ENCODE measurements at places on chromosomes 3 and 15. TPM values are rescaled to one million over a fixed set of nuclear protein-coding genes. Genes with fewer than 3 reads are reported as not detected.

GRCh38 chr15:67186226-67186649 lies 68.2 kb downstream of the AAGAB start:
- peaks cover 44% of the 10 kb centered on the region for H3K36me3 ChIP-seq
- no peaks in the 10 kb centered on the region for H3K27me3 ChIP-seq
- H3K4me3 ChIP-seq: no peak overlapping the region
- H3K27ac ChIP-seq: peak overlapping the region; percentile 18
- H3K4me1 ChIP-seq: peaks cover 57% of the 10 kb centered on the region

DNA sequence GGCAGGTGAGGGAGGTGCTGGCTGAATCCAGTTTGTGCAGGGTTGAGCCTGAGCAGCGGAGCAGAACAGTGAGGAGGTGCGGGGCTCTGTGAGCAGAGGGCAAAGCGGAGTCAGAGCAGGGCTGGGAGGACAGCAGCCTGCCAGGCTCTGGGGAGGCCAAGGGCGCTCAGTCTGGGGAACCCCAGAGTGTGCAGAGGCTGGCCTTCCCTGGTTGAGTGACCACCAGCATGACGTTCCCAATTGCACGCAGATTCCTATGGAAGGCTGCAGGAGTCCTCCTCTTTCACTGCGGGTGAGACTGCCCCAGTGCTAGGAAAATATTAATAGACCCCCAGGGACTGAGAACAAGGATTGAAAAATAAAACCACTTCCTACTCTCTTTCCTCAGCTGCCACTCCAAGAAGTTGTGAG lies 13.2 kb downstream of the MRAS start:
- no peaks in the 10 kb centered on the region for H3K36me3 ChIP-seq
- no peak overlapping the region for H3K27ac ChIP-seq
- DNase-seq: no peak

- DNase-seq: no peak
- peaks cover 94% of the 10 kb centered on the region for H3K4me1 ChIP-seq
- H3K4me3 ChIP-seq: no peak overlapping the region
- no peaks in the 10 kb centered on the region for H3K27me3 ChIP-seq
These were observed 50.3 kb downstream of the PSMD6 start for GRCh38 chr3:63972987-63973386.

- H3K27me3 ChIP-seq: no peaks in the 10 kb centered on the region
- no peak overlapping the region for H3K4me3 ChIP-seq
- H3K4me1 ChIP-seq: no peaks in the 10 kb centered on the region
These were observed 379.5 kb upstream of the DPH6 start for GRCh38 chr15:35925275-35926006.

GRCh38 chr3:114974387-114974786 lies 172.7 kb downstream of the ZBTB20 start:
- no peaks in the 10 kb centered on the region for H3K27me3 ChIP-seq
- no peaks in the 10 kb centered on the region for H3K36me3 ChIP-seq
- H3K4me3 ChIP-seq: no peak overlapping the region
- no peak for DNase-seq
- no peak overlapping the region for H3K27ac ChIP-seq

- H3K27ac ChIP-seq: no peak overlapping the region
- peak; percentile 26 for DNase-seq
- H3K4me1 ChIP-seq: no peaks in the 10 kb centered on the region
- H3K36me3 ChIP-seq: no peaks in the 10 kb centered on the region
These were observed 35.0 kb upstream of the CAPN7 start for GRCh38 chr3:15171096-15171495.

- H3K4me3 ChIP-seq: no peak overlapping the region
- H3K4me1 ChIP-seq: peaks cover 5% of the 10 kb centered on the region
- no peaks in the 10 kb centered on the region for H3K27me3 ChIP-seq
- no peak overlapping the region for H3K27ac ChIP-seq
- DNase-seq: no peak
These were observed 48.5 kb downstream of the GTF2E1 start for GRCh38 chr3:120791010-120791409.

- H3K36me3 ChIP-seq: no peaks in the 10 kb centered on the region
- H3K27me3 ChIP-seq: no peaks in the 10 kb centered on the region
- peaks cover 11% of the 10 kb centered on the region for H3K4me1 ChIP-seq
- H3K4me3 ChIP-seq: no peak overlapping the region
- no peak for DNase-seq
- no peak overlapping the region for H3K27ac ChIP-seq
These were observed 58.6 kb upstream of the TPM1 start for GRCh38 chr15:62983956-62984355.

GRCh38 chr3:94234177-94234788 lies 171.4 kb downstream of the NSUN3 start:
- no peaks in the 10 kb centered on the region for H3K4me1 ChIP-seq
- DNase-seq: no peak
- H3K4me3 ChIP-seq: no peak overlapping the region
- H3K27ac ChIP-seq: no peak overlapping the region
- no peaks in the 10 kb centered on the region for H3K36me3 ChIP-seq

DNA sequence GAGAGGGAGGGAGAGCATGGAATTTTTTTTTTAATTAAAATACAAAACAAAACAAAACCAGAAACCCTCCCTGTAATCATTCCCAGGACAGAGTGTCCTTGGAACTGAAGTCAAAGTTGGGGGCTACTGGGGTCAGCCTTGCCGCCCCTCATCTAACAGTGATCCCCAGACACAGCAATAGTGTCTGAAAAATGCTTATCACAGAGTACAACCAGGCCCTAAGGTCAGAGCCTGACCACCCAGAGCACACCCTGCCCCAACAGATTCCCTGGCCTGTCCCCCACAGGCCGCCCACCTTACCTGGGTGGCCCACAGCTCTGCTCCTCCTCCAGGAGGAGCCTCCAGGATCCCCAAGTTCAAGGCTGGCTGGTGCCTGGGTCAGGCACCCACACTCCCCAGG lies 101.6 kb upstream of the LINGO1 start:
- no peaks in the 10 kb centered on the region for H3K4me1 ChIP-seq
- no peak overlapping the region for H3K4me3 ChIP-seq
- H3K36me3 ChIP-seq: no peaks in the 10 kb centered on the region
- H3K27ac ChIP-seq: no peak overlapping the region
- peaks cover 12% of the 10 kb centered on the region for H3K27me3 ChIP-seq

- H3K27me3 ChIP-seq: no peaks in the 10 kb centered on the region
- DNase-seq: no peak
- H3K4me1 ChIP-seq: no peaks in the 10 kb centered on the region
- H3K27ac ChIP-seq: no peak overlapping the region
- no peak overlapping the region for H3K4me3 ChIP-seq
- no peaks in the 10 kb centered on the region for H3K36me3 ChIP-seq
These were observed 24.8 kb downstream of the TMEM212 start for GRCh38 chr3:171867981-171868380.

DNA sequence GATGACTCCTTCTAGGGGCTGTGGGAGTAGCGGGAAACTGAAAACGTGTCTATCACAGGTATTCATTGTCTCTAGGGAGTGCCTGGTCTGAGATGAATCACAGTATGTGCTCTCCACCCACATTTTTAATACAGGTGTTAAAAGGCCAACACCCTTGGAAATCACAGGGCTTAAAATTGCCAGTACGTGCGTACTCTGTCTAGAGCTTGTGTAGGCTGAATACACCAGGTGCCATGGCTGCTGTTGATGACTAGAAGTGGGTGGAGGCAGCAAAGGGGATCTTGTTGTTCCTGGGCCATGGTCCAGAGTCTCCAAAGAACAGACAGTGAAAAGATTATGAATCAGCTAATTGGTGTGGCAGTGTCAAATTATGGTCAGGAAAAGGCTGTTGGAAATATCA lies 35.1 kb upstream of the P3H2 start:
- no peak overlapping the region for H3K4me3 ChIP-seq
- peak; percentile 43 for DNase-seq
- no peaks in the 10 kb centered on the region for H3K27me3 ChIP-seq
- H3K27ac ChIP-seq: no peak overlapping the region

- H3K27me3 ChIP-seq: no peaks in the 10 kb centered on the region
- H3K27ac ChIP-seq: peak overlapping the region; percentile 81
- H3K36me3 ChIP-seq: no peaks in the 10 kb centered on the region
- H3K4me3 ChIP-seq: peak overlapping the region; percentile 64
- DNase-seq: no peak
These were observed 737 bp downstream of the DNAJA4 start for GRCh38 chr15:78265137-78265460.

GRCh38 chr3:113039546-113039945 lies 48.8 kb downstream of the GTPBP8 start:
- no peaks in the 10 kb centered on the region for H3K36me3 ChIP-seq
- H3K27ac ChIP-seq: no peak overlapping the region
- no peaks in the 10 kb centered on the region for H3K27me3 ChIP-seq
- no peak for DNase-seq

DNA sequence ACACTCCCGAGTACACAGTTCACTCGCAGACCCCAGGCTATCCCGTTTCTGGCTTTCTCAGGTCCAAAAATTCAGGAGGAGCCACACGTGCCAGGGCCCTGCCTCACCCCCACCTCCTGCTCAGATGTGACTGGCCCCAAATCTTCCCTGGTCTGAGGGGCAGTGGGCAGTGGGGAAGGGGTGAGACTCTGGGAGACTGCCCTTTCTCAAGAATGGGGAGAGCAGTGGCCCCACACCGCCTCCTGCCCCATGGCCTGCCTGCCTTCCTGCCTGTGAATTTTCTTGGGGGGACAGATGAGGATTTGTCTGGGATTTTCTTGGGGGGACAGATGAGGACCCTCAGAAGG lies 174.6 kb downstream of the MEGF11 start:
- peaks cover 24% of the 10 kb centered on the region for H3K27me3 ChIP-seq
- no peak for DNase-seq
- H3K4me3 ChIP-seq: no peak overlapping the region
- no peak overlapping the region for H3K27ac ChIP-seq
- no peaks in the 10 kb centered on the region for H3K4me1 ChIP-seq

DNA sequence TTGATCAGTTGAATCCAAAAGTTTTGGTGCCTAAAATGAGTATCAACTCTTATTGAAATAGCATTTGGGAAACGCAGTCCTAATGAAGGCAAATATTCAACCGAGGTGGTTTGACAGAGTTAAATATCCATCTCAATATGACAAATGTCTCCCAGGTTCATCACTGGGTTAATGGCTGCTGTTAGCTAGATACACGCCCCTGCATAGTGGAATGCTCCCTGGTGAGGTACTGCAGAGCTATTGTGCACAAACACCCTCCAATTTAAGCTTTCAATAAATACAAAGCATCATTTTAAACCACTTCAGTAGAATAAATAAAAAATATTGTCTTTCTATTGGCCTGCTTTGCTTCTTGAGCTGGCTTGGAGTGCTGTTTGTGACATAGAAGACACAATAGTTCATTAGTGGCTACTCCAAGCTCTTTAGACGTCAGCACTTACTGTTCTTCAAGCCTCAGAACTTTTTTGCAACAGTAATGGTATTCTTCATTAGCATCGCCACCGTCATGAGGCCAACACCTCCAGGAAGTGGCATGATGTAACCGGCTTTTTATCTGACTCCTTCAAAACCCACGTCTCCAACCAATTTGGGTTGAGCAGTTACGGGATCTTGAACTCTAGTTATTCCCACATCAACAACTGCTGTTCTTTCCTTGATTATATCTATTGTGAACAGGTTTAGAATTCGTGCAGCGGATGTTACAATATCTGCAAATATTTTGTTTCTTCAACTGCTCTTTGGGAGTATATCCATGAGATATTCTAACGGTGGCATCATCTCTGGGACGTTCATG lies 1159.6 kb upstream of the EPHA6 start:
- no peak overlapping the region for H3K4me3 ChIP-seq
- H3K36me3 ChIP-seq: no peaks in the 10 kb centered on the region
- no peaks in the 10 kb centered on the region for H3K4me1 ChIP-seq
- no peaks in the 10 kb centered on the region for H3K27me3 ChIP-seq
- no peak overlapping the region for H3K27ac ChIP-seq

- peaks cover 45% of the 10 kb centered on the region for H3K4me1 ChIP-seq
- no peaks in the 10 kb centered on the region for H3K27me3 ChIP-seq
- no peaks in the 10 kb centered on the region for H3K36me3 ChIP-seq
- H3K4me3 ChIP-seq: no peak overlapping the region
These were observed 13.3 kb upstream of the PLXND1 start for GRCh38 chr3:129619726-129620162.

DNA sequence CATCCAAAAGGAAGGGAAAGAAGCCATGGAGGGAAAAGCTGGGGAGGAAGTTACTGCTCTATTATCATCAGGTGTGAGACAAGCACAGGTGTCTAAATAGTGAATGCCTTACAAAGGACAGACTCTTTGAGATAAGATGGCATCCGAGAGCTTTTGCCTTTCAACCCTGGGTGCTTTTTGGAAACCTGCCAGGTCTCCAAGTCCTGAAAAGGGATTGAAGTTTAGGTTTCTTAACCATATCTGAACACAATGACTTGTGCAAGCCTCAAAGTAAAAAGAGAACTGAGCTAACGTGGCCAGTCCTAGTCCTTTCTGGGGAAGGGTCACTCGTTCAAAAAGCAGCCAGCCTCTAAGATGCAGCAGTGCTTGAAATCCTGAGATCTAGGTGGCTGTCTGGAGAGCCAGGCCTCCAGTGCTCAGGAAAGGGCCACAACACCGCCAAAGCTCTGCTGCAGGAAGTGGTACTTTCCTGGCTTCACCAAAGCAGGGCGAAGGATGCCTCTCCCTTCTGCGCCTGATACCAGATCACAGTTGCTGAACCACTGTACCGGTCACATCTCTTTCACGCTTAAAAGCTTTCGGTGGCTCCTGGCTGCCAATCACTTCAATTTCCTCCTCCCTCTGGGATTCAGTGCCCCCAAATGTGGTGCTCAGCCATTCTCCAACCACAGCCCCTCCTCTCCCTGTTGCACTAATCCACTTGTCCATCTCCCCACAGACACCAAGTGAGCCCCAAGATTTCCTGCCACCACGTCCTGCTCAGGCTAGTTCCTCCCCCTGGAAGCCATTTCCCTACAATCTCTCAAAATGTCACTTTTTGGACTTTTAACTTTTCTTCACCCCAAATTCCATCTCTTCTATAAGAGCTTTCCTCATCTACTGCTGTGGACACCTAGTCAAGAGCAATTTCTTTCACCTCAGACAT lies 104.1 kb upstream of the LPP start:
- peak; percentile 28 for DNase-seq
- H3K27me3 ChIP-seq: no peaks in the 10 kb centered on the region
- peaks cover 17% of the 10 kb centered on the region for H3K4me1 ChIP-seq
- H3K36me3 ChIP-seq: no peaks in the 10 kb centered on the region
- no peak overlapping the region for H3K4me3 ChIP-seq

DNA sequence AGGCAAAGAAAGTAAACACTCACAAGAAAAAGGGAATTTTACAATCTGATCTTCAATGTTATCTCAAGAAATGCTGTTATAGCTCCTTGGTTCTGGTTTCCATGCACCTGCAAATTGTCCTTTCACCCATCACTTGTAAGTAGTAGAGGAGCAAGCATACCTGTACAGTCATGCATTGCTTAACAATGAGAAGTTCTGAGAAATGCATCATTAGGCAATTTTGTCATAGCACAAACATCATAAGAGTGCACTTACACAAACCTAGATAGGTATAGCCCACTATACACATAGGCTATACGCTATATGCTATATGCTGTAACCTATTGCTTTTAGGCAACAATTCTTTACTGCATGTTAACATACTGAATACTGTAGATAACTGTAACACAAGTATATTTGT lies 672.3 kb downstream of the FHIT start:
- no peaks in the 10 kb centered on the region for H3K4me1 ChIP-seq
- H3K27me3 ChIP-seq: no peaks in the 10 kb centered on the region
- H3K36me3 ChIP-seq: no peaks in the 10 kb centered on the region
- H3K27ac ChIP-seq: no peak overlapping the region
- H3K4me3 ChIP-seq: no peak overlapping the region

GRCh38 chr15:77017761-77018720 lies 23.1 kb downstream of the PSTPIP1 start:
- H3K4me1 ChIP-seq: peaks cover 3% of the 10 kb centered on the region
- no peaks in the 10 kb centered on the region for H3K36me3 ChIP-seq
- no peak overlapping the region for H3K4me3 ChIP-seq
- H3K27me3 ChIP-seq: no peaks in the 10 kb centered on the region
- no peak for DNase-seq

Gene TFG
- total RNA-seq: 15.8 TPM

Gene CD96
- total RNA-seq: 6.2 TPM

Gene ISLR
- 28.6 TPM for total RNA-seq

Gene BDH1
- 3.5 TPM for total RNA-seq

Gene DOCK3
- 0.72 TPM for total RNA-seq

Gene ARNT2
- 6.2 TPM for total RNA-seq

Gene CHRNA5
- total RNA-seq: not detected
